DMS 273 treated with DMSO at 0.1 percent for 48 hours (cell line): ENCODE measurements at places on chromosomes 11 and 22.

GRCh38 chr11:130096823-130097222 is 27.1 kb downstream of the APLP2 start:
- DNase-seq: no peak

DNA sequence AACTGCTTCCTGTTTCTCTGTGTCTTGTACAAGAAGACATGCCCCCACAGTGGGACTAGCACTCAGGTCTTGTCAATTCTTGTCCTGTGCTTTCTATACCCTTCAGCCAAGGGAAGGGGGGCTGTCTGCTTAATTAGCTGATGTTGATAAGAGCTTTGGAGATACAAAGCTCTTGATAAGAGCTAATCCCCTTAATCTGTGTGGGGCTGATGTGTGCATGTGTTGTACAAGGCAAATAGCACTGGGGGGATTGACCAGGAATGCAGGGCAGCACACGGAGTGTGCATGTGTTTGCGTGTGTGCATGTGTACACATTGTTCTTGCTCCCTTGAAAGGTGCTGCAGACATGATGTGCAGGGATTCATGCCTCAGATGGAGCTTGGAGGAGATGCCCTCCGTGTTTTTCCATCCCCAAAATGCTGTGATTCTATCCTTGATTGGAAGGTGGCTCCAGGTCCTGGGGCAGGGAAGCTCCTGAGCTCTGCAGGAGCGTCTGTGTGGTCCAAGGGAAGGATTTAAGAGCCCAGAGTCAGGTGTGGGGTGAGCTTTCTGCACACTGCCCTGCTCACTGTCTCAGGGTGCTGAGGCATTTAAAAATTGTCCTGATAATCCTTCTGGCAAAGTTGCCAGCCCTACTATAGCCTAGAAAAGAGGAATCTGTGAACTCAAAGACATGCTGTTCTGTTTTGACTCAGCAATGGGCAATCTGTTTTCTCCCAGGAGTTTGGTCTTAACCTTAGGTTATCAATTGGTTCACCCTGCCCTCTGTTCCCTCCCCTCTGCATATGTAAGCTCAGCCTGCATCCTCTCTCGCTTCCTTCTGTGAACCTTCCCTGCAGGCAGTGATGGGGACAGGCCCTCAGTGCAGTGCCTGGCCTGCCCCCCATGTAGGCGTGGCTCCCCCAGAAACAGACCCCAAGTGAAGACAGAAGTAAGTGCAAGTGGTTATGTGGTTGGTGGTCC is 102.0 kb downstream of the GRIK4 start:
- no peak for DNase-seq

- no peak for DNase-seq
Measured at GRCh38 chr11:4466871-4467442, 15.5 kb upstream of the OR52K1 start.

DNA sequence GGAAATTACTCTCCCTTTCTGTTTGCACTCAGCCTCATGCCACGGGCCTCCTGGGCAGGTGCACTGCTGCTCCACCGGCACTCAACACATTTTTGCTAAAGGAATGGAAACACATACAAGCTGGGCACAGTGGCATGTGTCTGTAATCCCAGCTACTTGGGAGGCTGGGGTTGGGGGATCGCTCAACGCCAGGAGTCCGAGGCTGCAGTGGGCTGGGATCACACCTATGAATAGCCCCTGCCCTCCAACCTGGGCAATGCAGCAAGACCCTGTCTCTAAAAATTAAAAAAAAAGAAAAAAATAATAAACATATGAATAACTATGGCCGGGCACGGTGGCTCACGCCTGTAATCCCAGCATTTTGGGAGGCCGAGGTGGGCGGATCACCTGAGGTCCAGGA is 30.6 kb downstream of the RRP7A start:
- no peak for DNase-seq

- DNase-seq: no peak
Measured at GRCh38 chr11:40819230-40819629, 640.2 kb downstream of the LRRC4C start.
